Colonic mucosa (tissue), 4 donors: ENCODE measurements at places on chromosomes 7 and 10. TPM values are rescaled to one million over a fixed set of nuclear protein-coding genes. Genes with fewer than 3 reads are reported as not detected.

- DNase-seq, result no peak
These were observed 98.8 kb downstream of the CACNB2 start for GRCh38 chr10:18238870-18239485.

- DNase-seq, result no peak
These were observed 329.9 kb upstream of the VWC2 start for GRCh38 chr7:49443515-49443914.

DNA sequence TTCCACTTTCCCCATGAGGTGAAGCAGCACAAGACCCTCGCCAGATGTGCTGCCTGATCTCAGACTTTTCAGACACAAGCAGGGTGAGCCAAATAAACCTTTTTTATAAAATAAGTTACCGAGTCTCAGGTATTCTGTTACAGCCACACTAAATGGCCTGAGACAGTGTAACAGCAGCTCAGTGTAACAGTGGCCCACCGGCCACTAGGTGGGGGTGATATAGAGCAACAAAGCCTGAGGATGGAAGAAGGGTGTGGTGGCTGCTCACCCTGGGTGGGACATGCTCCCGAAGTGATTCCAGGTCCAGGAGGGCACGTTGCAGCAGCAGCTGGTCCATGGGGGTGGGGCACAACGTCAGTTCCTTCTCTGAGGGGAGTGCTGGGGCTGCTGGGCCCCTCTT, 44.6 kb downstream of the BMS1 start:
- DNase-seq, result no peak

AKR1C8 gene
- total RNA-seq, result not detected

AKR1D1 gene
- not detected for total RNA-seq

DNA sequence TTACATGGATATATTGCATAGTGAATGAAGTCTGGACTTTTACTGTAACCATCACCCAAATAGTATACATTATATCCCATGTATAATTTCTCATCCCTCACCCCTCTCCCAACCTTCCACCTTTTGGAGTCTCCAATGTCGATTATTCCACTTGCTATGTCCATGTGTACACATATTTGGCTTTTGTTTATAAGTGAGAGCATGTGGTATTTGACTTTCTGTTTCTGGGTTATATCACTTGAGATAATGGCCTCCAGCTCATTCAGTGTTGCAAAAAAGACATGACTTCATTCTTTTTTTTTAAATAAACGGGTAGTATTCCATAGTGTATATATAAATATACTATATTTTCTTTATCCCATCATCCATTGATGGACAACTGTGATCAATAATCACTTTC, 288.6 kb upstream of the BMPER start:
- DNase-seq, result no peak

KCNMA1 gene
- total RNA-seq, result 23.2 TPM

GRCh38 chr7:136036336-136036735, 59.2 kb upstream of the MTPN start:
- no peak for DNase-seq

- no peak for DNase-seq
These were observed 143.8 kb downstream of the RSU1 start for GRCh38 chr10:16673443-16673842.

GRCh38 chr10:62715383-62715782, 89.1 kb upstream of the ADO start:
- no peak for DNase-seq

ZNF735 gene
- not detected for total RNA-seq

- DNase-seq, result no peak
These were observed 22.2 kb downstream of the TYW1B start for GRCh38 chr7:72805526-72806494.

MYL10 gene
- not detected for total RNA-seq

- no peak for DNase-seq
These were observed 36.5 kb downstream of the DDIT4 start for GRCh38 chr10:72310241-72310633.

WAC gene
- 78.3 TPM for total RNA-seq

GRCh38 chr10:90306187-90306586, 551.7 kb downstream of the HTR7 start:
- DNase-seq, result no peak

MYO3A gene
- total RNA-seq, result 1.4 TPM

CLRN3 gene
- total RNA-seq, result 110 TPM

DNA sequence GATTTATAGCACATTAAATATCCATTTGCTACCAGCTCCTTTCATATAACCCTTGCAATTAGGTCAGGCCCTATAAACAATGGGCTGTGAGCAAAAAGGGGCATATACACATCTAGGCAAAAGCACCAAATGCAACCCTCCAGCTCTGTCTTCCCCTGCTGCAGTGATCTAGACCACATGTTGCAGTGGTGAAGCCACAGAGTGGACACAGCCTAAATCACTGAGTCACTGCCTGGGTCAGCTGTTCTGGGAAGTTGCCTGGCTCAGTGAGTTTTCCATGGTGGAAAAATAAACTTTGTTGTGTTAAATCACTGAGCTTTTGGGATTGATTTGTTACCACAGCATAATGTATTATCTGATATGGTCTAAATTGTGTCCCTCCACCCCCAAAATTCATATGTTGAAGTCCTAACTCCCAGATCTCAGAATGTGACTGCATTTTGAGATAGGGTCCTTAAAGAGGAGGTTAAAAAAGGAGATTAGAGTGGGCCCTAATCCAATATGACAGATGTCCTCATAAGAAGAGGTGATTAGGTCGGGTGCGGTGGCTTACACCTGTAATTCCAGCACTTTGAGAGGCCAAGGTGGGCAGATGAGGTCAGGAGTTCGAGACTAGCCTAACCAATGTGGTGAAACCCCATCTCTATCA, 70.4 kb downstream of the ZFAND4 start:
- no peak for DNase-seq

- DNase-seq, result no peak
These were observed 25.6 kb upstream of the CRTAC1 start for GRCh38 chr10:98055841-98056516.

DNA sequence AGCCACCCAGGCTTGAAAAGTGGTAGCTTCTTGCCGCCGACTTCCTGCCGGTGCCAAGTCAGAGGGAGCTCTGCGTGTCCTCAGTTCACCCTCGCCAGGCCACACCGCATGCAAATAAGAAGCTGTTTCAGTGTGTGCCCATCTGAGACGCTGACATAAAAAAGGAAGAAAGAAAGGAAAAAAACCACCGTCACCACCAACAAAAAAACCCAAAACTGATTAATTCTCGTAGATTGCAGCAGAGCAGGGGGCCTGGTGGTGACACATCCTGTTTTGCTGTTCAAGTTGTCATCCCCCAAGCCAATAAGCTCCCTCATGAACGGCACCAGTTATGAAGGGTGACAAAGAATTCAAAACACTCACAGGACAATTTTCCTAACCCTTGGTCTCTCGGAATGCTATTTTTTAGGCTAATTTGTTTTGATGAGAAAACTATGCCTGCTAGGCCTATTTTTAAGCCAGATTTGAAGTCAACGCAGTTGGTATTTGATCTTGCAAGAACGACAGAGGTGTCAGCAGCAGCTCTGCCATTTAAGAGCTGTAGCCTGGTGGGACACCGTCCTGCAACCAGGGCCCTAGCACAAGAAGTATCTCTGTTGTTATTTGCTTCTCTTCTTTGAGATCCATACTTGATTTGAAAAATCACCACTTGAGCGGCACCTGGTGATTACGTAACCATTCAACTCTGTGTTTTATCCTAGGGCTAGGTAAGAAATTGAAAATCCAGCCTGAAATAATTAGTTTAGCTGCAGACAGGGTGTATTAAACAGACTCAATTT, 145.6 kb downstream of the PFKFB3 start:
- DNase-seq, result peak; percentile 26

GRCh38 chr7:32458025-32458424, 32.2 kb downstream of the LSM5 start:
- DNase-seq, result no peak

MYO1G gene
- 3.6 TPM for total RNA-seq

GRCh38 chr7:71770269-71770907, 638.4 kb downstream of the GALNT17 start:
- no peak for DNase-seq

CRYGN gene
- total RNA-seq, result not detected

GRCh38 chr7:1883834-1884582, 213.9 kb downstream of the ELFN1 start:
- no peak for DNase-seq

MARVELD1 gene
- total RNA-seq, result 25.7 TPM

DNA sequence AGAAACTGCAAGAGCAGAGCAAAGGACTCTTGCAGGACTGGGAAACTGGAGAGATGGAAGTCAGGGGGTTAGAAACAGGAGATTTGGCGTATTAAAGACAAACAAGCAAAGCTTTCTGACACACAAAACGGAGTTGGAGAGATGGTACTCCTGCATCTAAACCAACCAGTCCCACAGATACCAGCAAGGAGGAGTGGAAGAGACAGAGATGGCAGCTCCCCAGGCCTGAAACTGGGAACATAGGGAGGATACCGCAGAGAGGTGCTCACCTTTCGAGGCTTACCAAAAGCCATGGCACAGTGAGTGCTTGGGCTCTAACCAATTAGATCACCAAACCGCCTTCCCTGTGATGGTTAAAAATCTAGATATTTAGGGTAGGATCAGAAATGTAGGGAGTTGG, 4.8 kb upstream of the MBL2 start:
- DNase-seq, result no peak

PNLIP gene
- 5.0 TPM for total RNA-seq

- no peak for DNase-seq
These were observed 151.5 kb downstream of the DNAJB6 start for GRCh38 chr7:157488281-157488680.

GRCh38 chr10:78756604-78757343, 312.0 kb upstream of the ZMIZ1 start:
- DNase-seq, result peak; percentile 43

ABCB4 gene
- total RNA-seq, result 0.35 TPM
